Right cardiac atrium (tissue), 5 donors: ENCODE measurements at places on chromosomes 6 and 20.
A peak's percentile ranks its signal among the peaks of the same experiment; 100 is the strongest.

DNA sequence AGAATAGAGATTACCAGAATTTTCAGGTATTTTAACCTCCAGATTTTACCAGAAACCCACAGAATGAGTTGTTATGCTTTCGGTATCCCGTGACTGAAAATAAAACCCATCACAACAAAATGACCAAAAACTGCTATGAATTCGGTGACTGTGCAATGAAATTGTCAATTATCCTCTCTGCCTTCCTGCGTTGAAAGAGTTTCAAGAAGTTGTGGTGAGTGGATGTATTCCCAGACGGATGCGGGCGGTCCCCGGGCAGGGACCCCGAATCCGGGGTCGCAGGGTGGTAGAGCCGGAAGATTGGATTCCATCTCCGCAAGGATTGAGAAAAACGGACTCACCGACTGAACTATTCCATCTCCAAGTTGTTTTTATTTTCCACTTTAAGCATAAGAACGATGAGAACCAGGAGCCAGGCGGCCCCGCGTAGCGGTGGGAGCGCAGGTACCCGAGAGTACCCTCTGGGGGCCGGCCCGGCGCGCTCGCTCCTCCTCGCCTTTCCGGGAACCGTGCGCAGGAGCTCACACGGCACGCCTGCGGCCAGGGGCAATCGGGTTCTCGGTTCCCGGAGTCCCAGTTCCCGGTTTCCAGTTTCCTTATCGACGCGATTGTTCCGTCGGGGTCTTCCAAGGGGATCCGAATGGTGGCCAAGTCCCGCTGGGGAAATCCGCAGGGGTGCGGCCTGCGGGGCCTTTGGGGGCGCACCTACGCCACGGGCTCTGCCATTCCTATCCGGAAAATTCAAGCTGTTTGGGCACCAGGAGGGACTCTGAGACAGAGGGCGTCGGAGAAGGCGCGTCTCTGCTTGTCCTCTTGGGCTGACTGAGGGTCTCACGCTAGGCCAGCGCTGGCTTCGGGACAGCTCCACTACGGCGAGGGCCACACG is 104.9 kb upstream of the PRDM1 start:
- no peak for DNase-seq

DNA sequence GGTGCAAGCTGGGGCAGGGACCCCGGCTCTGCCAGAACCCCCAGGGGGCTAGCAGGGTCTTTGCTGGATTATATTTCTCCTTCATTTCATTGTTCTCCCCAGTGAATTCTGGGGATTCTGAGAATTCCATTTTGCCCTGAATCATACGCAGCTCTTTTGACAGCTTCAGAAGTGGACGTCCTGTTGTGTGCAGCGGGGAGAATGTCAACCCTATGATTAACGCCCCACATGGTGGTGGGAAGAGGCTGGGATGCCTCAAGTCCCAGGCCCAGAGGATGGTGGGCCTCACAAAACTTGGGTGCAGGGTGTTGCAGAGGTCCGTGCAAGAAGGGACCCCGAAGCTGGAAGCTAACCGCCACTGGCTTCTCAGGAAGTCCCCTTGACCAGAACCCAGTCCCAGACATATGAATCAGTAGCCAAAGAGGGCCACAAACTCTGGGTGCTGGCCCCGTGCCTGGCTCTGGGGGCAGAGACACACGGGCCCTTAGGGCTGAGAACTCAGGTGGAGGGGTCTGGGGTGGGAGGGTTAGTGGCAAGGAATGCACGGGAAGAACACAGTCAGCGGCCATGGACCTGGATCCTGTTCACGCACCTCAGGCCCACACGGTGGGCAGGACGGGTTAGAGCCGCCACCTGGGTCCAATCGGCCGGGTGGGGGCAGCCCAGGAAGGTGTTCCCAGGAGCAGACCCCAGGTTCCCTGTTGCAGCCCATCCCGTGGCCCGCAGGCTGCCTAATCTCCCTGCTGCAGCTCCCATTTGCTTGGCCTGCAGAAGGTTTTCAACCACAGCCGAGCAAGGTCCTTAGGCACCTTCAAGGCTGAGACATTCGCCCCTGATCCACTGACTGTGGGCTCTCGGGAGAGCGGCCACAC is 51.2 kb downstream of the YTHDF1 start:
- DNase-seq: peak; percentile 19

DNA sequence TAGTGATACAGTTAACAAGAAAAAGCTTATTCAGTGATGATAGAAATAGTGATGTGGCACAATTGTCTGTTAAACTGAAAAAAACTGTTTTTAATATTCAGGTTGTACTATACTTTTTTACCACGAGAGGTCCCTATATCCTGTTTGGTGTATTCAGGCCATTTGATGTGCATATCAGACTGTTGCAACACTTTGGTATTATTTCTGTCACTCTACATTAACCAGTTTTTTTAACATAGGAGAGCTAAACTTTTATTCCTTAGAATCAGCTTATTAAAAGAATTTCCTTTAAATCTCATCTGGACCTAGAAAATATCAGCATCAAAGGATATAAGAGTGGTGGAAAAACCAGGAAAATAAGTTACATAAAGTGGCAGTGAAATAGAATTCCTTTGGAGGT is 36.8 kb downstream of the TSPYL4 start:
- DNase-seq: no peak

DNA sequence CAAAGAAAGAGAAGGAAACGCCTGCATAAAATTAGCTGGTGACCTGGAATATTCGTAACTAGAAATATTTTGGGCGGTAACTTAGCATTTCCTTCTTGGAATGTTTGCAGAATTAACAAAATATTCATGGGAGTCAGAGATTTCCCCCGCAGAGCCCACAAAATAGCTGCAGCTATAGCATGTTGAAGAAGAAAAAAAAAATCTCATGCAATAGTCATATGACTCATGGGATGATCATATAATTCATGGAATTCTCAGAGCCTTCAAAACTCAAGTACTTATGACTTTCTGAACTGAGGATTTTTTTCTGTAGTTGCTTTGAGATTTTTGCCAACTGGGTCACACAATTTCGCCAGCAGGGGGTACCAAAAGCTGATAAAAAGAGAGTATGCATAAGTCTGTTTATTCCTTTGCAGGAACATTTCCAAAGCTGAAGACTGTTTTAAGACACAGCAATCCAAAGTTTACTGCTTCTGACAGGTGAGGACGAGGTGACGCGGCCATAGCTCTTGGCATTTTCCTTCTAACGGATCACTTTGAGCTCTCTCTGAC is 586.0 kb upstream of the CHD6 start:
- no peak for DNase-seq

DNA sequence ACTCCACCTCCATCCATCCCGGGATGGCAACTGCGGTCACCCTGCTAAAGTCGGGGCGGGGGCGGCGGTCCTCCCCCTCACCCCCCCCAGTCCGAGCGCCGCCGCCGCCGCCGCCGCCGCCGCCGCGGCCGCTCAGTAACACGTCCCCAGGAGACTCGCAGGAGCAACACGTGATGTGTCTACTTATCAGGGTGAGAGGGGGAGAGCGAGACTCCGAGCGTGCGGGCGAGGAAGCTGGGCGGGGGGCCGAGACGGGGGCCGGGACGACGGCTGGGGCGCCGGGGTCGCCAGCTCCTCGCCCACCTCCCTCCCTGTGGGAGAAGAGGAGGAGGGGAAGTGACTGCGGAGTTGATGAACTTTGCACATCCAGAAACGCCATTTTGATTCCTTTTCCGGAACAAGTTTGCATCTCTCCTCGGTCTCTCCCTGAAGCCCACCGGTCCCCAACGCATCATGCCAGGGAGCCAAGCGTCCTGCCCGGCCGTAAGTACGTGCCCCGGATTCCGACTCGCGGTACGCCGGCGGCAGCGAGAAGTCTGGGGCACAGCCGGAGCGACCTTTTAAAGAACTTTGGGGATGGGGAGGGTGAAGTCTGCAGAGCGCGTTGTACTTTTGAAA is at the start of gene RREB1:
RREB1 (plus strand) TSS at position 384 of the 618 bp plus-strand sequence. CDS start 73,951 bp downstream, outside the sequence.
- DNase-seq: peak; percentile 86

DNA sequence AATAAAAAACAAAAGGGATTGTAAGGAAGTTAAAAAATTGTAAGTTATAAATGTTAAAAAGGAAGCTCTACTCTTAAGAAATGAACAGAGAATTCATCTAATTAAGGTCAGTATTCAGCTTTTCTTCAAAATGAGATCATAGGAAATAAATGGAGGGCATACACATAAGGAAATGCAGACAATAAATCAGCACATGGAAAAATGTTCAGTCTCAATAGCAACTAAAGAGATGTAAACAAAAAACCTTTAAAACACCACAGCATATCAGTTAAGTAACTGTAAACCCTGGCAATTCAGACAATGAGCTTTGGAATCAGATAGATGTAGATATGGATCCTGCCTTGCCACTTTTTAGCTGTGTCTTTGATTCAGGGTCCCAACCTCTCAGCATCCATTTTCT is 24.0 kb upstream of the CLIC5 start:
- DNase-seq: no peak

GRCh38 chr6:136751991-136752390 is 40.3 kb downstream of the MAP3K5 start:
- no peak for DNase-seq

DNA sequence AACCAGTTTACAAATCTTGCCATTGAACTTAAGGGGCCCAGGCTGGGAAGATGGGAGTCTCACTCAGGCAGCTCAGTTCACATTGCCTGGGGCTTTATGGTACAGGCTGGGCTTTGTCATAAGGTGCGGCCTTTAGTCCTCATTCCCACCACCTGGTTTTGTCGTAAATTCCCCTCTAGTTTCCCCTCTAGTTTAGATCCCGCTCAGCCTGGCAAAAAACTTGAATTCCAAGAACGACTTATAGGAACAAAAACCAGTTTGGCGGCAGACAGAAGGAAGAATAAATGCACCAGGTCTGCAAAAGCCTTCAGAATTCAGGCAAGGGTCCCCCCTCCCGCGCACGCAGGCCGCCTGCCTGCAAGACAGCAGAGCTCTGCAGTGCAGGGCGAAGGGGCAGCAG is 4.1 kb downstream of the BMP7 start:
- DNase-seq: no peak

GRCh38 chr20:42435230-42435629 is 754.5 kb downstream of the PTPRT start:
- no peak for DNase-seq

- no peak for DNase-seq
Measured at GRCh38 chr6:30533460-30534294, 22.6 kb downstream of the GNL1 start.

GRCh38 chr6:94272327-94272726 is 853.0 kb upstream of the EPHA7 start:
- DNase-seq: no peak

- no peak for DNase-seq
Measured at GRCh38 chr6:158560836-158561320, 987 bp downstream of the TMEM181 start.
